Stimulated activated CD8-positive, alpha-beta memory T cell treated with anti-CD3 and anti-CD28 coated beads, Interleukin-4, amount 100 ng/mL, for 1 hour (primary cell): ENCODE measurements at places on chromosomes 7 and 10.

DNA sequence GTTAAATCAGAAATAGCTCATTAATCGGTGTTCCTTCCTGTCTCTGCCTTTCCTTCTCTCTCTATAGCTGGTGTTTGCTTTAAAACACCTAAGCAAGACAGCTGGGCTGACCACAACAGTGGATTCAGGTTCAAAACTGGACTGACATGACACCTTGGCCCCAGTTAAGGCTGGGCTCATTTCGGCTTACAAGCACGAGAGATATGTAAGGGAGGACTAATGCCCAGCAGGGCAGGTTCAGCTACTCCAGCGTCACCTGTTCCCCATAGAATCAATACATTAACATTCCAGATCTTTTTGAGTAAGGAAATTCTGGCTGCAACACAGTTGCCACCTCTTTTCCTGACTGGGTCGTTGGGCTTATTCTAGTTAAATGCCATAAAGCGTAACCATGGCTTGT lies 323.0 kb upstream of the AOAH start:
- no peak for DNase-seq

GRCh38 chr10:30759423-30759822 lies 129.9 kb upstream of the LYZL2 start:
- no peak for DNase-seq

GRCh38 chr7:2824026-2824677 lies 20.0 kb downstream of the GNA12 start:
- DNase-seq: no peak

GRCh38 chr10:57692255-57692980 lies 575.3 kb downstream of the IPMK start:
- DNase-seq: no peak

DNA sequence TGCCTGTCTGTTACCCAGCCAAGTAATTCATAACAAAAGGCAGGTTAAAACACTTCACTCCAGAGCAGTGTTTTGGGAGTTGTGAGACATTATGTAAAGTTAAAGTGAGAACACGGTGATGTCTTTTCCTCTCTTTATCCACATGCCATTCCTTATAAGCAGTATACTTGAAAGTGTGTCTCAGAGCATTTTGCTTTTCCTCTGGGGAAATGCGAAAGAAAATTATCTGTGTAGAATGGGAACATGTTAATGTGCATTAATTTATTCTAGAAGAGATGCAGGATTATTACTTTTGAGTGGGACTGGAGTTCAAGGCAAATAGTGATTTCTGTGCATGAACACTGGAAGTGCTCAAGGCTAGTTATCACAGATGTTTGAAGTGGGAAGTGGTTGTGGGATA lies 170.4 kb downstream of the PLXDC2 start:
- DNase-seq: no peak

- no peak for DNase-seq
These were observed 221.3 kb downstream of the SKIDA1 start for GRCh38 chr10:21304198-21304597.

DNA sequence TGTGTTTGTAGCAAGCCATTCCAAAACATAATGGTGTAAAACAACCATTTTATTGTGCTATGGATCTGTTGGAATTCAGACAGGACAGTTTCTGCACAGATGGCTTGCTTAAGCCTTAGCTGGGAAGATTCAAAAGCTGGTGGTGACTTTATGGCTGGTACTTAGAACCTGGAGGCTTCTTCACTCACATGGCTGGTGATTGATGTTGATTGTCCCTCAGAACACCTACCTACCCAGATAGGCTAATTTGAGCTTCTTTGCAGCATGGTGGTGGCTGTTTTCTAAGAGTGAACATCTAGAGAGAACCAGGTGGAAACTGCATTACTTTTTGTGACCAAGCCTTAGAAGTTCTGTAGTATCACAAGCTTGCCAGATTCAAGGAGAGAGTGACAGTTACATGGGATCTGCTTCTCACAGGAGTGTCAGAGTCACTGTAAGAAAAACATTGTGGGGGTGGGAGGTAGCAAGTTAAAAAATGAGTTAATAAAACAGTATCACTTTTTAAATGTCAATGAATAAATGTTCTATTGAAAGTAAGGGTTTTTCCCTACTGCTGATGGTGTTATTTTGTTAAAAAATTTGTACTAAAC lies 7.1 kb downstream of the R3HCC1L start:
- no peak for DNase-seq
